ENCODE measurements at places on chromosomes 12 and 14.

- DNase-seq: no peak
These were observed 191.7 kb upstream of the DIO2 start for GRCh38 chr14:80403036-80403435.

- no peak for DNase-seq
These were observed 88.1 kb upstream of the PTPRR start for GRCh38 chr12:71008616-71009015.

GRCh38 chr14:69987406-69988121 is 108.3 kb downstream of the SMOC1 start:
- DNase-seq: no peak

DNA sequence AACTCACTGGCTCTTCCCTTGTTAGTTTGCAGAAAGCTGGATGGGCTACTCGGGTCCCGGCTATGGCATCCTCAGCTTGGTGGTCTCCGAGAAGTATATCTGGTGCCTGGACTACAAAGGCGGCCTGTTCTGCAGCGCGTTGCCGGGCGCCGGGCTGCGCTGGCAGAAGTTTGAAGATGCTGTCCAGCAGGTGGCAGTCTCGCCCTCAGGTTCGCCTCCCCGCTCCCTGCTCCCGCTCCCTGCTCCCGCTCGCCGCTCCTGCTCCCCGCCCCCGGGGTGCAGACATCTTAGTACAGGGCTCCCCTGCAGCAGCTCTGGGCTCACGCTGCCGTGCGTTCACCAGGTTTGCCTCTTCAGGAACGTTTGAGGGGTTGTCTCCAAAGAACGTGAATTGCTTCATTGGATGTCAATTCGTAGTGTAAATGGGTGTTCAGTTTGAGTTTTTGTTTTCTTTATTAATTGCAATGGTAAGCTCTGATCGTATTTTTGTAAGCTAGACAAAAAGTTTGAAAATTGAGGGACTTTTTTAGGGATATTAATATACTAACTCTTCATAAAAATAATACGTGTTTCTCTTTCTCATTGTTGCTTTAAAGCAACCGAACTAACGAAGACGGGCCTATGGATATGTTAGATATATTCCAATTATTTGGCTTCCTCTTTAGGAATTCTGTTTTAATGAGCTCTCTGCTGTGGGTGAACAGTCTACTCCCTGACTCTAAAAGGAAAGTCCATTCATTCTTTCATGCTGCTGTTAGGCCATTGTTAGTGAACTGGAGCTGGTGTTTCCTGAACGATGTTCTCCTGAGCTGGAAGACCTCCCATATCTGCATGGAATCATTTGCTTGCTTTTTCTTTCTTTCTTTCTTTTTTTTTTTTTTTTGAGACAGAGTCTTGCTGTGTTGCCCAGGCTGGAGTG is 71.3 kb downstream of the ANKRD9 start:
- peak; percentile 48 for DNase-seq
